ENCODE measurements at places on chromosomes 4 and X. TPM values are rescaled to one million over a fixed set of nuclear protein-coding genes. Genes with fewer than 3 reads are reported as not detected.

DNA sequence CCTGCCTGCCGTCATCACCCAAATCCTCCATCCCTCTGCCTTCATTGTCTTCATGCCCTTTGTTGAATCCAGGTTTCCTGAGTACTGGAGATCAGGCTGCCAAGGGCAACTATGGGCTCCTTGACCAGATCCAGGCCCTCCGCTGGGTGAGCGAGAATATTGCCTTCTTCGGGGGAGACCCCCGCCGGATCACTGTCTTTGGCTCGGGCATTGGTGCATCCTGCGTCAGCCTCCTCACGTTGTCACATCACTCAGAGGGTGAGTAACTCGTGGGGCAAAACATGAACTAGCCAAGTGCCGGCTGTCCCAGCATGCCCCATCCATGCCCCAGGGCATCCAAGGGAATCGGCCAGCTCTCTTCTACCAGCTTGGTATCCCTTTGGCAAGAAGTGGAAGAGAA, 19.4 kb downstream of the NLGN3 start:
- no peak for DNase-seq

GRCh38 chr4:173879509-173879908, 349.5 kb upstream of the HAND2 start:
- DNase-seq: no peak

GRCh38 chr4:56197387-56197786, 189.9 kb downstream of the AASDH start:
- DNase-seq: no peak

DNA sequence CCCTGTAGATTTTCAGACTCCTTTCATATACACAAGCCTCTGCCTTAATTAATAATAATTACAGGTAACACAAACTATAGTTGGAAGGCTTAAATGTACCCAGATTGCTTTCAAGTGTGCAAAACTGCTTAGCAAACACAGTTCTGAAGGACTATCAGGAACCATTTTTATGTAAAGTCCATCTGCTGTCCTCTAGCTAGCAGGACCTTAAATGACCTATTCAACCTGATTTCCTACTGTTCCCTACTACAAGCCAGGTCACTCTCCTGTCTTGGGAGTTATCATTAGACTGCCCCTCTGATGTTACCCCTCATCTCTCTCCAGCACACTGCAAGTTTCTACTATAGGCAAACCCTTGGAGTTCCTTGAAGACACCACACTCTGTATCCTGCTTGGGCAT, 157.3 kb downstream of the GBA3 start:
- no peak for DNase-seq

GRCh38 chr4:17876943-17877342, 66.2 kb downstream of the NCAPG start:
- no peak for DNase-seq

Gene UGT2A1
- total RNA-seq: not detected
